ENCODE measurements at places on chromosomes 12 and 14. TPM values are rescaled to one million over a fixed set of nuclear protein-coding genes. Genes with fewer than 3 reads are reported as not detected.

BCL2L14 gene
- total RNA-seq = not detected

KRT83 gene
- total RNA-seq = 4.2 TPM

TMEM132C gene
- not detected for total RNA-seq

PMEL gene
- total RNA-seq = 1.3 TPM

KRT74 gene
- total RNA-seq = not detected

SDR9C7 gene
- not detected for total RNA-seq

HOXC12 gene
- not detected for total RNA-seq

IQSEC3 gene
- not detected for total RNA-seq

KLHL33 gene
- total RNA-seq = not detected

CELA1 gene
- not detected for total RNA-seq

OASL gene
- 4.1 TPM for total RNA-seq

ASCL1 gene
- total RNA-seq = not detected

LHX5 gene
- total RNA-seq = not detected

CYP27B1 gene
- 0.86 TPM for total RNA-seq

TMEM253 gene
- 0.66 TPM for total RNA-seq

CDC42BPB gene
- 92.4 TPM for total RNA-seq

TAS2R7 gene
- not detected for total RNA-seq

GLT1D1 gene
- total RNA-seq = not detected

SYCP3 gene
- not detected for total RNA-seq

WDHD1 gene
- 17.0 TPM for total RNA-seq

CKB gene
- total RNA-seq = 99.2 TPM

CABP1 gene
- 0.22 TPM for total RNA-seq

TC2N gene
- 0.54 TPM for total RNA-seq

KRT75 gene
- 0.13 TPM for total RNA-seq

GLIPR1L2 gene
- total RNA-seq = not detected

CLEC1B gene
- total RNA-seq = not detected

SERPINA10 gene
- not detected for total RNA-seq

STAC3 gene
- 0.36 TPM for total RNA-seq

PLD4 gene
- 0.05 TPM for total RNA-seq

CLEC4A gene
- not detected for total RNA-seq

KRT71 gene
- total RNA-seq = not detected

DBX2 gene
- not detected for total RNA-seq

DEGS2 gene
- total RNA-seq = 1.6 TPM

RNASE2 gene
- not detected for total RNA-seq

SERPINA4 gene
- not detected for total RNA-seq

NOXRED1 gene
- not detected for total RNA-seq

All from A549 treated with ZK216348 at 1 μM for 4 hours (cell line).